ENCODE measurements at places on chromosomes 5 and 9. TPM values are rescaled to one million over a fixed set of nuclear protein-coding genes. Genes with fewer than 3 reads are reported as not detected.

DNA sequence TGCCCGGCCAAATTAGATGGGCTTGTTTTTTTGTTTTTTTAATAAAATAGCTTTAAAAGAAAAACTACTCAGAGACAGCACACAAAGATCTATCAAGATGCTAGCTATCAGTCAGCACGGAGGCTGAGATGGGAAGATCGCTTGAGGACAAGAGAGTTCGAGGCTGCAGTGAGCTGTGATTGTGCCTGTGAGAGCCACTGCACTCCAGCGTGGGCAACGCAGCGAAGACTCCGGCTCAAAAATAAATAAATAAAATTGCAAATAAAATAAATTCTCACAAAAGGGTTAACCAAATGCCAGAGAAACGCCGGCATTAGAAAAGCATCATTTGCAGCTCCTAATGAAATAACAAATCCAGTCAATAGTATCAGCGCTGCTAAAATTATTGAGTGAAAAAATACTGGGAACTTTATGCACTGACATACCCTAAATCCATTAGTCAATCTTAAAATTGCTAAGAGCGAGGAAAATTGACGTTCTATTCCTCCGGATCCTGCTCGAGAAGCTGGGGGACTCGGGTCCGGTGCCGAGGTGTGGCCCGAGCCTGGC, 681 bp downstream of the CPLANE1 start:
- DNase-seq, result peak; percentile 37

GRCh38 chr5:108760512-108760911, 12.8 kb downstream of the FER start:
- no peak for DNase-seq

- DNase-seq, result no peak
Observed at GRCh38 chr9:87771316-87772006, 45.5 kb downstream of the CTSL start.

DNA sequence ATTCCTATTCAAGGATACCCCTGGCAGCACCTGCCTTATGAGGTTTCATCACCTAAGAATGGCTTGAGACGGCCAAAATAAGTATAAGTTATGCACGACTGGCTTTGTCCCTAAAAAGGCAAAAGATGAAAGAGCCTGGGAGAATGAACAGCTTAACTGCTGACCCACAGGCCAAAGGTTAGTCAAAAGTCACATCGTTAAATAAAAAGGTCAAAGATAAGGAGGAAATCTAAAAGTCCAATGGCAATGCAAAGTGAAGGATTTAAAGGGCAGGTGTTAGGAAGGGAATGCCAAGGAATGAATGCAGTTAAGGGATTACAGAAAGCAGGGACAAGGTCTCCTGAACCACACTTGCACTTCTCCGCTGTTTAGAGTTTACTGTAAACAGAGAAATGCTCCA, 5.6 kb downstream of the TAL2 start:
- no peak for DNase-seq

GRCh38 chr5:73093943-73094342, 26.4 kb upstream of the TMEM171 start:
- peak; percentile 69 for DNase-seq

- DNase-seq, result no peak
Observed at GRCh38 chr5:18216729-18217128, 582.5 kb downstream of the TAF11L14 start.

GRCh38 chr5:178072749-178073148, 40.6 kb upstream of the N4BP3 start:
- no peak for DNase-seq

GRCh38 chr5:14133394-14133793, 9.7 kb upstream of the TRIO start:
- no peak for DNase-seq

DNA sequence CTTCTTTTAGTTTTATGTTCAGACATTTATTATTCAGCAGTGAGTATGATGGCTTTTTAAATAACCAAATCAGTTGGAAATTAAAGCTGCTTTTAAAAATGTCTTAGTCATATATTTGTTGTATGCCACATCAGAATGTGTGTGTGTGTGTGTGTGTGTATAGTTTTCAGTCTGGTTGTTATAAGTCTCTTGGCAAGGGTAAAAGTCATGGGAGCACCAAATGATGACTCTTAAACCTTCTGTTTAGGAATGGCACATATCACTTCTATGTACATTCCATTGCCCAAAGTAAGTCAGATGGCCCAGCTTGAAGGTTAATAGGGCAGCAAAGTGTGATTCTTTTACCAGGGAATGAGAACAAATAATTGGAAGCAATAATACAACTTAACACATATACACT, 135.9 kb downstream of the RNF180 start:
- DNase-seq, result no peak

GRCh38 chr9:114345493-114346065, 15.9 kb downstream of the ORM2 start:
- no peak for DNase-seq

GRCh38 chr5:171640480-171640879, 145.1 kb upstream of the SMIM23 start:
- DNase-seq, result no peak

- no peak for DNase-seq
Observed at GRCh38 chr9:131113655-131114054, 11.7 kb upstream of the NUP214 start.

GRCh38 chr5:150904479-150905311, at the start of gene ZNF300:
ZNF300 (minus strand) TSS chr5:150904980; CDS start chr5:150903155, 1,825 bp downstream.
- peak; percentile 91 for DNase-seq

DNA sequence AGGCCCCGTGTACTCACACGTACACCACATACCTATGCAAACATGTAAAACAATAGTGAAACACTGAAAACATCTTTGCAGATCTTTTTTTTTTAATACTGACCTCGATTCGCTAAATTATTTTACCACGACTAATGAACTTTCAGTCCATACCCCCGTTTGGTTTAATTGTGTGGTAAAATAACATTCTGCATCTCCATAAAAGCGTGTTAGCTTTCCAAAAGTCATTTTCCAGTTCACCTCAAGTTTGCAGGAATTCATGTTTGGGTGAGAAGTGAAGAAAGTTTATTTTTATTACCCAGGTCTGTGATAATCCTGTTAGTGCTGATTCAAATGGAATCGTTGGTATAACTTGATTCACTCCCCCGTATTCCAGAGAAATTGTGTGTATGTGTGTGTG, 652 bp downstream of the ARSK start:
- DNase-seq, result peak; percentile 9

- no peak for DNase-seq
Observed at GRCh38 chr5:137091472-137091871, 407.7 kb downstream of the SPOCK1 start.

DNA sequence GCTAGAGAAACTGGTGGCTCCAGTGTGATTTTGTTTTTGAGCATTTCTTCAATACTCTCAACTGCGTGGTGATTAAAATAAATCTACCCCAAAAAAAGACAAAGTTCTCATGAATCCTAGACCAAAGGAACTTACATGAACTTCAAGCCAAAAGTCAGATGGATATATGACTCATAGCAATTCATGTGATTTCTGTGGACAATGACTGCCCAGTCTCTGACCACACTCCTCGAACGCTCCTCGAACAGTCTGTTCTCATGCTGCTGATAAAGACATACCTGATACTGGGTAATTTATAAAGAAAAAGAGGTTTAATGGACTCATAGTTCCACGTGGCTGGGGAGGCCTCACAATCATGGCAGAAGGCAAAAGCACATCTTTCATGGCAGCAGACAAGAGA, 46.4 kb upstream of the CEP78 start:
- DNase-seq, result peak; percentile 26

GRCh38 chr9:109249615-109250014, 71.2 kb downstream of the EPB41L4B start:
- DNase-seq, result no peak

- DNase-seq, result no peak
Observed at GRCh38 chr9:86822006-86822801, 125.1 kb downstream of the GAS1 start.

- no peak for DNase-seq
Observed at GRCh38 chr9:93610206-93610605, 33.8 kb downstream of the PHF2 start.

DNA sequence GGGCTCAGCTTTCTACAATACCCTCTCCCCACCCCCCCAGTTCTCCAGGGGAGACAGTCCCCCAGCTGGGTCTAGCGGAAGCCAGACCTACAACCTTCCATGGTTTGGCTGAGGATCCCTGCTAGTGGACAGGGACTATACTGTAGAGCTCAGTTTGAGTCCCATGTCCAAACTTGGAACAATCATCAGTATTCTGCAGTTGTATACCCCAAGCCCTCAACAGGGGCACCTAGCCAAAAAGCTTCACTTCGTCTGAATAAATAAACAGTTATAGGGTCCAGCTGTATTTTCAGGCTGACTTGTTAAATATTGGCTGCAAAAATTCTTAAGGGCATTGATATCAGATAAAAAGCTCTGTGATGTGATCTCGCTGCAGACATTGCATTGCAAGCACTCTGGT, 15.4 kb upstream of the C9 start:
- DNase-seq, result no peak

GRCh38 chr9:123377211-123377971, 21.4 kb downstream of the CRB2 start:
- no peak for DNase-seq

- no peak for DNase-seq
Observed at GRCh38 chr9:227860-228259, 13.2 kb downstream of the DOCK8 start.

DNA sequence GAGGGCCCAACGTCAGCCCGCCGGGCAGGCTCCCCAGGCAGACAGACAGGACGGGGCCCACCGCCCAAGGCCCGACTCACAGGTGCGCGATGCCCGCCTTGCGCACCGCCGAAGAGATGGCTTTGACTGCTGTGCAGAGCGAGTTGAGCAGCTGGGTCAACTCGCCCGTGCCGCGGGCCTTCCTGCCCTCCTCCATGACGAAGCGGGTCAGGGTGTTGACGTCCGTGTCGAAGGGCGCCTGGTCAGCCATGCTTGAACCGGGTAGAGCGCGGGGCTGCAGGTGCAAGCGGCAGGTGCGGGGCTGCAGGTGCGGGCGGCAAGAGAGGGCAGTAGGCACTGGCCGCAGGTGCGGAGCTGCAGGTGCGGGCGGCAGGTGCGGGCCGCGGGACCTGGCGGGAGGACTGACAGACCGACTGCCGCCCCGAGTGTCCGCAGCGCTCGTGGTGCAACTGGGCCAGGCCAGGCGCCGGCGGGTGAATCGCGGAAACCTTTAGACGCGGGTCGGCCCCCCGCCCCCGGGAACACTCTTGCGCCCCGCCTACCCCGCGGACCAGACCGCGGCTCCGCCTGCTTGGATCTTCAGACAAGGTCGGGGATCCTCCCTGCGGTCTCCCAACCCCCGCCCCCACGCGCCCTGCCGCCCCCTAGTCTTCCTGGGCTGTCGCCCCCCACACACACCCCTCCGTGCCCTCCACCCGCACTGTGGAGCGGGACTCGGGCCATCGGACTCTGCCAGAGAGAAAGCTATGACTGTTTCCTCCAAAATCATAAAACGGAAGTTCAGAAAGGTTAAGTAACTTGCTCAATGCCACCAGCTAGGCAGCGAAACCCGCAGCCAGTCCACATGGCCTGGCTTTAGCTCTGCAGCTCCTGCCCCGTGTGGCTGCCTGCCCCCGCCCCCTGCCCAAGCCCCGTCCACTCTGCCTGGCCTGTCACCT, at the start of gene FBP1:
Gene FBP1, minus strand, starts transcription at position 458 of the 938 bp plus-strand sequence. Its CDS starts 208 bp downstream, at position 250.
- DNase-seq, result no peak

- peak; percentile 20 for DNase-seq
Observed at GRCh38 chr5:10875201-10875768, 114.3 kb upstream of the DAP start.

GRCh38 chr5:111200828-111201227, 23.4 kb upstream of the CAMK4 start:
- DNase-seq, result no peak

GRCh38 chr9:95971815-95972214, 96.3 kb downstream of the ERCC6L2 start:
- DNase-seq, result no peak

DNA sequence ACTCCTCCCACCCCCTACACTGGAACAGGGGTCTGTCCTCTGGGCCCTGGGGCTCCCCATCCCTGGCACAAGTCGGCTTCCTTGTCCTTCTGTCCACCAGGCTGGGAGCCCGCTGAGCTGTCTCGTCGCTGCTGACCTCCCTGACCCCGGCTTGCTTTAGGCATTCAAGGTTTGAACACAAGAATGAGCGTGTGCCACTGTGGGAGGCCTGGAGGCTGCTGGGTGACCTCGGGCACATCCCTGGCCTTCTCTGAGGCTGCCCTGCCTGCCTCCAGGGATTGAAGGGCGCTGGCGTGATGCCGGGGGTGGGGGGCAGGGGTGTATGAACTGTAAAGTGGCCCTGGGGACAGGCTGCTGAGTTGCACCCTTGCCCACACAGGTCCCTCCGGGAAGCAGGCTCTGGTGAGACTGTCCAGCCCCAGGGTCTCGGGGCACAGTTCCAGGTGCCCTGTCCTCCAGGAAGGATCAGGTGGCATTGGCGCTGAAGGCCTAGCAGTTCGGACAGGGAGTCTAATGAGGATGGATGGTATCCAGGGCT, 18.2 kb downstream of the FIBCD1 start:
- DNase-seq, result no peak

- no peak for DNase-seq
Observed at GRCh38 chr9:4296217-4296616, 3.7 kb downstream of the GLIS3 start.

DNA sequence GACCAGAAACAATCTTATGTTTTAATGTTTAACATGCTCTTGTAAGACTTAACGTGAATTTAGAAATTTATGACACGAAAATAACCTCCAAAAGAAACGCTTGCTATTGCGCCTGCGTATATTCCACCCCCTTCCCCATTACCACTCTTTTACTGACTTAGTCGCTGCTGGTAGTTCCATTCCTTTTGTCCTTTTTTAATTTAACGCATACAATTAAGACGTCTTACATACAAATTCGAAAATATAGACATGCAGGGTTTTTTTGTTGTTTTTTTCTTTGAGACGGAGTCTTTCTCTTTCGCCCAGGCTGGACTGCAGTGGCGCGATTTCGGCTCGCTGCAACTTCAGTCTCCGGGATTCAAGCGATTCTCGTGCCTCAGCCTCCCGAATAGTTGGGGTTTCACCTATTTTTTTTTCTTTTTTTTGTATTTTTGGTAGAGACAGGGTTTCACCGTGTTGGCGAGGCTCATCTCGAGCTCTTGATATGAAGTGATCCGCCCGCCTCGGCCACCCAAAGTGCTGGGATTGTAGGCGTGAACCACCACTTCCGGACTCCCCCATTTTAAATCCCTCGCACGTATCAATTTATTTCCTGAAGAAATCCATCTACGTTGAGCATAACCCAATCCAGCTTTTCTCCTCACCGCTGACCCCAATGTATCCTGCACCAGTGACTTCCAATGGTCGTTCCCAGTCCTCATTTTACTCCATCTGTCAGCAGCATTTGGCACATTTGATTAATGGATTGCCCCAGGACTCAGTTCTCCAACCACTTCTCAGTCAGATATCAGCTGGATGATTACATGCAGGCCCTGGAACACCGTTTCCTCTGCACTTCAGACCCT, 684 bp upstream of the MED7 start:
- peak; percentile 33 for DNase-seq

The SHOC1 gene
- total RNA-seq, result not detected

The NMUR2 gene
- total RNA-seq, result not detected

The PCDHB14 gene
- 6.9 TPM for total RNA-seq

The IDNK gene
- 3.2 TPM for total RNA-seq

The PHF24 gene
- total RNA-seq, result not detected

The THBS4 gene
- 1.4 TPM for total RNA-seq

The LECT2 gene
- not detected for total RNA-seq

The ASPN gene
- total RNA-seq, result 0.19 TPM

The C9orf50 gene
- not detected for total RNA-seq

The DIMT1 gene
- total RNA-seq, result 35.3 TPM

The SPATA6L gene
- total RNA-seq, result 0.21 TPM
